ENCODE measurements at places on chromosomes 12 and 14. TPM values are rescaled to one million over a fixed set of nuclear protein-coding genes. Genes with fewer than 3 reads are reported as not detected.

CYP46A1 gene
- 0.33 TPM for total RNA-seq

- H3K4me3 ChIP-seq, result no peak overlapping the region
- no peak overlapping the region for H3K27ac ChIP-seq
- peaks cover 36% of the 10 kb centered on the region for H3K36me3 ChIP-seq
- peaks cover 4% of the 10 kb centered on the region for H3K4me1 ChIP-seq
- no peak for DNase-seq
Observed at GRCh38 chr12:88172844-88173407, 30.8 kb downstream of the TMTC3 start.

DNA sequence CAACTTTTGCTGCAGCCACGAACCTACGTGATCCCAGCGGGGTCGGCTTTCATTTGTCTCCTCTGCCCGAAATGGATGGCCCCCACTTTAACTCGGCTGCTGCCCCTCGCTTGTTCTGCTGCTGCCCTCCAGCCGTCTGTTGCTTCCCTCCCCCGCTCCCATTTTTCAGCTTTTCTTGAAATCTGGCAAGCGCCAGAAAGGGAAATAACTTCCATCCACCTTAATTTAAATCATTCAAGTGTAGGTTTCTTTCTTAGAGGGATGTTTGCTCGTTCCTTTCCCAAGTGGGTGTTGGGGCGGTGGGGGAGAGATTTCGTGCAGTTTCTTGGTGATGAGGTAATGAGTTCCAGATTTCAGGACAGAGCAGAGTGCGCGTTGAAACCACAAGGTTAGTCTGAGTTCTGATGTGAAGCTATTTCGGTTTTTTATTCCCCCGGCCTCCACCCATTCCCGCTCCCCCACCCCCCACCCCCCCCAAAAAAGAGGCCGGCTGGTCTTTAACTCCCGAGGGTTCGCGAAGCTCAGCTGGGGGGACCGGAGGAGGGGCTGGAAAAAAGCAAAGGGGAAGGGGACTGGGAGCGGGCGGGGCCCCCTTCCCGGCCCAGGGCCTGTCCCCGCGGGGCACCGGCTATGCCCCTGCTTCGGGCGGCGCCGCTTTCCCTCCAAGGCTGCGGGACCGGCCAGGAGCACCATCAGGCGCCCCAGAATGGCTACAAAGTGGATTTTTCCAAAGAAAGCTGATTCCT lies 2.2 kb upstream of the ZFP36L1 start:
- peaks cover 35% of the 10 kb centered on the region for H3K4me1 ChIP-seq
- H3K27me3 ChIP-seq, result no peaks in the 10 kb centered on the region
- peak overlapping the region; percentile 89 for H3K4me3 ChIP-seq
- peaks cover 11% of the 10 kb centered on the region for H3K36me3 ChIP-seq

GRCh38 chr12:119682639-119683252 lies 14.8 kb downstream of the PRKAB1 start:
- H3K4me1 ChIP-seq, result peaks cover 15% of the 10 kb centered on the region
- no peak for DNase-seq
- H3K4me3 ChIP-seq, result no peak overlapping the region
- no peaks in the 10 kb centered on the region for H3K27me3 ChIP-seq

DNA sequence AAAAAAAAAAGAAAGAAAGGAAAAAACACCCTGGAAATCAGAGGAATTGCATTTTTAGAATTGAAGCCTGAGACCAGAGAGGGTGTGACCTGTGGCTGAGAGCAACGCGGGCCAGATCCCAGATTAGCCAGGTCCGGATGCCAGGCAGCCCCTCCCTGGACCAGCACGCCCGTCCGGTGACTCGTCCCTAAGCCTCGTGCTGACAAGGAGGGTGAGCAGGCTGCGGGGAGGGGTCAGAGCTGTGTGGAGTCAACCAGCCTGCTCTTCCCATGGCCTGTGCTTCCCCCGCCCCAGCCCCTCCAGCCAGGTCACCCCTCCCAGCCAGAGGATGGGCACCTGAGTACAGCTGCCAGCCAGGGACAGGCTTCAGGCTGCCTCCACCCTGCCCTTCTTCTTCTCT lies 4.2 kb upstream of the KLC1 start:
- peak overlapping the region; percentile 77 for H3K27ac ChIP-seq
- H3K4me3 ChIP-seq, result peak overlapping the region; percentile 75
- H3K36me3 ChIP-seq, result no peaks in the 10 kb centered on the region
- H3K27me3 ChIP-seq, result peaks cover 18% of the 10 kb centered on the region
- DNase-seq, result no peak
- H3K4me1 ChIP-seq, result peaks cover 16% of the 10 kb centered on the region

- peaks cover 47% of the 10 kb centered on the region for H3K4me1 ChIP-seq
- no peak for DNase-seq
- no peak overlapping the region for H3K4me3 ChIP-seq
Observed at GRCh38 chr14:93104961-93105360, 10.8 kb downstream of the ITPK1 start.

FGD4 gene
- 1.4 TPM for total RNA-seq

Measured in activated naive CD8-positive, alpha-beta T cell treated with anti-CD3 and anti-CD28 coated beads, Interleukin-2, amount 10 ng/mL, durations not matched to agents 7 days and 5 days (primary cell).